ENCODE measurements at places on chromosomes 5 and 9.
A peak's percentile ranks its signal among the peaks of the same experiment; 100 is the strongest.

- DNase-seq, result no peak
Measured at GRCh38 chr5:65535529-65535987, 27.4 kb downstream of the CENPK start.

- DNase-seq, result no peak
Measured at GRCh38 chr5:122089096-122090013, 11.3 kb upstream of the LOX start.

GRCh38 chr9:95230046-95230445, 87.5 kb downstream of the FANCC start:
- DNase-seq, result no peak

DNA sequence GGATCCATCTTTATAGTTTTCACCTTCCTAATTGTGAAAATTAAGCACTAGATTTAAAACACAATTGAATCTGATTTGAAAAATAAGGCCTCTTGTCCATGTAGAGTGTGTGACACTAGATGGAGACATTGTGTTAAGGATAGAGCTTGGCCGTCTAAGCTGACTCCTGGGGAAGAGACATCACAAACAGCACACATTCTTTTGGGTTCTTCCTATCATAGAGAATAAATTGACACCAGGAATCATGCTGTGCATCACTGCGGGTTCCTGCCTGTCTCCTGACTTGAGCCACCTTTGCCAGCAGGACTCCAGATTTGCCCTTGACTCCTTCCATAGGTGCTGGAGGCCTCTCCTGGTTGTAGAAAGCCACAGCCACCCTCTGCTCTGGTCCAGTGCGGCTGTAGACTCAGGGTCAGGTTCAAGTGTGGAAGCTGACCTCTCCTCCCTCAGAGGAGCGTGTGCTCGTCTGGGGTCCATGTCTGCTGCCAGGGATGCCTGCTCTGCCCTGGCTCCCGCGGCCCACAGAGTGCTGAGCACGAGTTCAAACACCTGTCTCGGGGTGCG, 11.2 kb downstream of the ROPN1L start:
- DNase-seq, result peak; percentile 47

DNA sequence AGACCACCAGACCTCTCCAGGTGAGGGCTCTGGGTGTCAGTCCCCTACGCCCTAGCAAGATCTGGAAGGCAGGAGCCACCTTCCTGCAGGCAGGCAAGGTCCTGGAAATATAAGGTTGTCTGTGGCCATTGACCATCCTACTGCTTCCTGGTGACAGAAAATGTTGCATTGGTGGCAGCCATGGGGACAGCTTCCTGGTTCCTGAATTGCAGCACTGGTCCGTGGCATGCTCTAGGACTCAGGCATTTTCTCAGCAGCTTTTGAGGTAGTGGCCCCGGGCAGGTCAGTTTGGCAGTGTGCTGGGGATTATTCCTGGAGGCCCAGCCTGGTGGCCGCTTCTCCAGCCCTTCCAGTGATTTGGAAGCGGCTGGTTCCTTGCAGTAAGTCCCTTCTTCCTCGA, 36.6 kb upstream of the KCNMB1 start:
- no peak for DNase-seq

DNA sequence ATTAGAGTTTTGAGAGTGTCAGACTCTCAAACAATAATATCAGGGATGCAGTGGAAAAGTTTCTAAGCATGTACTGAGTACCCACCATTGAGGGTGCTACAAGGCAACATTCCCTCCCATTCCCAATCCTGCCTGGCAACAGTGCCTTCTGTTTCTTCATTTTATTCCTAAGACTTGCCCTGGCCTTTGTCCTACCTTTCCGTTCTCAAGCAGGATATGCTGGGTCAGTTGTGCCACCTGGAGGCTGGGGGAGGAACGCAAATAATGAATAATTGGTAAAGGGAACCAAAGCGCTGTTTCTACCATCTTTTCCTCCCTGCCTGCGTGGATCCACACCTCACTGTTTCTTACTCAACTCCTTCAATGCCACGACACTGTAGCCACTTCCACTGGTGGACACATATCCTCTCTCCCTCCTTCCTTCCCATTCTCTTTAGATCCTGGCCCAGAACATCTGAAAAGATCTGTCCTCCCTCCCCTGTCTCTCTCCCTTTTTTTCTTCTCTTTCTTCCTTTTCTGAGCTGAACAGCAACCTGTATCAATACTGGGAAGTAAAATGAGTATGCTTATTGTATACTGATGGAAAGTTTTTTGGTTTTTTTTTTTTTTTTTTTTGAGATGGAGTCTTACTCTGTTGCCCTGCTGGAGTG, 149.5 kb downstream of the C9orf152 start:
- DNase-seq, result peak; percentile 41

GRCh38 chr5:104512063-104512825, 949.7 kb upstream of the NUDT12 start:
- DNase-seq, result no peak

DNA sequence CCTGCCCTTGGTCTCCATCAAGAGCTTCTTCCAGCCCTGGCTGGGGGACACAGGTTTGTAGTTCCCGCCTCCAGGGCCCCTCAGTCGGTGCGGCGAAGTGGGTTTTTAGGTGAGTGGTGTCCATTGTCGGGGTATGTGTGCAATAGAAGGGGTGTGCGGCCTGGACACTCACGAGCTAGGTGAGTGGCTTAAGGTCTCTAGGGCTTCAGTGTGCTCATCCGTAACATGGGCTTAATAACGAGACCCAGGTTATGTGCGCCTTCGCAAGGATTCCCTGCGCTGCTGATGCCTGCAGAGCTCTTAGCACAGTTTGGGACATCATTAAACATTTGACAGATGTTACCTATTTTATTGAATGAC, 656 bp downstream of the CEP78 start:
- no peak for DNase-seq

DNA sequence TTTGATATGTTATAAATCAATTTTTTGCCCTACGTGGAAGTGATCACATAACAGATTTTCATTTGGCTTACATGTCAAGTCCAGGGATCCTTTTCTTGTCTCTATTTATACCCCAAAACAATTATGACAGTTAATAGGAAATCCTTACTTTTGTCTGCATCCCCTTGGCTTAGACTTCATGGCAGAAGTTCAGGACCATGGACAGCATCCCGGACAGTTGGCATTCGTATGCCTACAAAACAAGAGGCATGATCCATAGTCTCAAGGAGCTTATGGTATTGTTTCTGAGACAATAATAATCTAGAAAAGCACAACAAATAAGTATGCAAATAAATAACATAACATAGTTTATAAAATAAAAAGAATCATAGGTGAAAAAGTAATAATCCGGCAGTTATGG, 214.3 kb upstream of the GRIA1 start:
- DNase-seq, result no peak

DNA sequence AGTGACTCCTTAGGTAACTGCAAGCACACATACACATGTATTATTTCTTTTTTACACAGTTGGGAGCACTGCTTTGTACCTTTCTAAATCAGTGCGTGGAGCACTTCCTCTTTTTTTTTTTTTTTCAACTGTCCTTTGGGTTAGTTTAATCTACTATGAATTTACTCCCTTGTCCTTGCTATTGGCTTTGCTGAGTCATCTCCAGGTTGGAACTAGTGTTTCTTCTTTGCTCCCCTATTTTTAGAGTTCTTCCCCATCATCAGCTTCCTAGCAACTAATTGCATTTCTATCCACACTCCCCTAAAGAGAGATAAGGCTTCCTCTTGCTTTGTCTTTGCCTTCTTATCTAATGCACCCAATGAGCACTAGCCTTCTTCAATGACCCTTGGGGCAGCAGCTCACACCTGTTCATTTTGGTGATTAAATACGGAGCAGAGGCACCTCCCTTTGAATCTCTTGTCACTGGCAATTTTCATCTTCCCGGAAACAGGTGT, 24.3 kb downstream of the S100Z start:
- DNase-seq, result peak; percentile 78

- DNase-seq, result no peak
Measured at GRCh38 chr9:93721417-93721965, 145.1 kb downstream of the PHF2 start.

- DNase-seq, result no peak
Measured at GRCh38 chr9:90198956-90199355, 443.7 kb downstream of the DIRAS2 start.

GRCh38 chr9:101387871-101388506, 3.2 kb upstream of the BAAT start:
- peak; percentile 57 for DNase-seq

DNA sequence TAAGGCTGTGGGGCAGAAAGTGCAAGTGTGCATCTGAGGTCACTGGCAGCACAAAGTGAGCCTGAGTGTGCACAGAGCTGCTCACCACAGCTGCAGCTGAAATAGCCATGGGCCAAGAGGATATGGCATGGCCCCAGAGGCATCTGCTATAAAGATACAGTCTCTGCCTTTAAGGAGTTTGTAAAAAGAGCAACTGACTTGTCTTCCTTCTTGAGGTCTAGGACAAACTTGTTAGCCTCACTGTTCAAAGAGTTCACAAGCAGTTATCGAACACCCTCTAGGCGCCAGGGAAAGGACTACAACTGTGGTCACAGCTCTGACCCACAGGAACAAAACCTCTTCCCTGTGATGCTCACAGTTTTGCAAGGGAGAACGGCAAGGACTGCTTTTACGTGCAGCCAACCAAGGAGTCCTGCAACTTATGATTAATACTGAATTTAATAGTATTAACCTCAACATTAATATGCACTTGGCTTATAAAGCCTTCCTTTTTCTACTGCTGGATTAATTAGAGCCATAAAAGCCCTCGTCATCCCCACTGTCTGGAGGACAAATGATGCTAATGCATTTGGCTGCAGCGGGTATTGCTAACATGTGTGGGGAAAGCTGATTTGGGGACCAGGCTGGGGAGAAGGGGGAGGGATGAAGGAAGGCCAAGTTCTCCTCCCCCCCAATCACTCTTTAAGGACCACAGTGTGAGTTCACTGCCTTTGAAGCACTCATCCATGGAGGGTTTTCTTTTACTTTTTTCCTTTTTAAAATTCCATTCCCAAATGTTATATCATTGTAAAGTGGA, 189.8 kb upstream of the TRIM32 start:
- no peak for DNase-seq

- no peak for DNase-seq
Measured at GRCh38 chr5:17080361-17080760, 137.1 kb upstream of the BASP1 start.

GRCh38 chr5:154228696-154229095, 38.2 kb downstream of the GALNT10 start:
- no peak for DNase-seq

- no peak for DNase-seq
Measured at GRCh38 chr5:1520791-1521453, 2.8 kb downstream of the LPCAT1 start.

DNA sequence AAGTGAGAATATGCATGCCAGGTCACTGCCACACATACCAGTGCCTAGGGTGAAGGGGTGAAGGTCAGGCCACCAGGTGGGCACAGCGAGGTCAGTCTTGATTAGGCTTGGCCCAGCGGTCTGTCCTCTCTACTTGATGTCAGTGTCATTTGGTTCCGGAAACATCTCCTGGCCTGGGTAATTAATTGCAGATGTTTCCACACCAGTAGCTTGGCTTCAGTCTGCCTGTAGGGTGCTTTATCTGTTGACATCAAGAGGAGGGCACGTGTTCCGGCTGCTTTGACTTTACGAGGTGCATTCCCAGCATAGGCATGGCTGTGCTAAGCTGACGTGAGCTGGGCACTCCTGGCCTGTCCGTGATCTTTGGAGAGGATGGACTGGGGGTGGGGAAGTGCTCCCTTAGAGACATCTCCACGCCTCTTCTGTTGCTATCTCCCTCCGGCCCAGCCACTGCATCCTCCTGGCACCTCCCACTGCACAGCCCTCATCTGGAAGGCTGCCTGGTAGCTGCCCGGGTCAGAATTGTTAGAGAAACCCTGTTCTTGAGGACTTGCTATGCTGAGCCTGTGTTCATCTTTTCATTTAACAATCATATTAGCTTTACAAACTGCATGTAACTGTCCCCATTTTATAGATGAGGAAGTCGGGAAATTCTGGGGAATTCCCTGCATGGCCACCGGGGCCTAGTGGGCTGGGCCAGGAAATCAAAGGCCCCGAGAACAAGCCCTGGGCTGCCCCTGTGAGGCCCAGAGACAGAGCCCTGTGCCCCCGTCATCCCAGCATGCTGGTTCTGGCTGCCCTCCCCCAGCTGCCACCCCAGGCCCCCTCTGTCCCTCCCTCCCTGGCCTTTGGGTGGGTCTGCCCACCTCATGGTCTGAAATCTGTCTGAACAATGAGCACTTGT, 29.1 kb downstream of the JADE2 start:
- no peak for DNase-seq

DNA sequence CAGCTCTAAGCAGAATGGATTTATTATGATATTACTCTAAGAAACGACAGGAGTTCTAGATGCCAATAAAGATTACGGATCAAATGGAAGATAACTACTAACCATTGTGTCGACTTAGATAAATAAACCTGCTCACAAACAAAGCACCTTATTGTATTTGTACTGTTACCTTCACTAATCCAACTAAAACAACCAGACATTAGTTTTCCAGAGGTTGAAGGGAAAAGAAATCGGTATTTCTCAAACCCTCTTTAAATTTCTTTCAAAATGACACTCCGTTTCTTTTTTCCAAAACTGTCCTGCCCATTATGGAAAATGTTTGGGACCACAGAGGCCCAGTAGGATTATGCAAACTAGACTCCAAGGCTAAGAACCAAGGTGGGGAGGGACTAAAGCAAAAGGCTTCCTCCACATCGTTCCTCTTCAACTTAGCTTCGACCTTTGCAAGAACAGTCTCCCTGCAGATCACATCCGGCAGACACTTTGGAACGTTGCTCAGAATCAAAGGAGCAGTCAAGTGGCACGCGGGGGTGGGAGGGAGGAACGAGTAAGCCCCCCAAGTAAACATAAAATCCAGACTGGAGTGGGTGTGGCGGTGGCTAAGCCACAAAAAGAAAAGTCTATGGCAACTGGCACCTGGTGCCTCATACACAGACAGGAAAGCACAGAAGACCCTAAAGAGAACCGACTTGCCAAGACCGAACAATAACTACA, 2.7 kb downstream of the MLLT3 start:
- DNase-seq, result no peak

DNA sequence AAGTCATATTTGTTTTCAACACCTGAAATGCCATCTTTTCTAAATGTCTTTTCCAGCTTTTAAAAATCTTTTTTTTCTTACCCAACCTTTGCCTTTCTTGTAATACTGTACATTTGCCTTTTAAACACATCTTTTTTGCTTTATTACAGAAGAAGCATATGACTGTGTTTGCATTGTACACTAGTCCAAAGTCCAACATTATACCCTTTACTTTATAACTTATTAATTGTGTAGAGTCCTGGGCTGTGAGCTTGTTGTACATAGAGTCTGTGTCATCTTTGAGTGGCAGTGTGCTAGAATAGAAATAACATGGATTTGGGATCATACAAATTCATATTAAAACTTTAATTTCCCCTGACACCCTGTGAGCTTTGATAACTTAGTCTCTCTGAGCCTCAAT, 23.7 kb downstream of the CWC27 start:
- DNase-seq, result no peak

- DNase-seq, result no peak
Measured at GRCh38 chr5:138233280-138233679, 20.2 kb upstream of the CDC23 start.

DNA sequence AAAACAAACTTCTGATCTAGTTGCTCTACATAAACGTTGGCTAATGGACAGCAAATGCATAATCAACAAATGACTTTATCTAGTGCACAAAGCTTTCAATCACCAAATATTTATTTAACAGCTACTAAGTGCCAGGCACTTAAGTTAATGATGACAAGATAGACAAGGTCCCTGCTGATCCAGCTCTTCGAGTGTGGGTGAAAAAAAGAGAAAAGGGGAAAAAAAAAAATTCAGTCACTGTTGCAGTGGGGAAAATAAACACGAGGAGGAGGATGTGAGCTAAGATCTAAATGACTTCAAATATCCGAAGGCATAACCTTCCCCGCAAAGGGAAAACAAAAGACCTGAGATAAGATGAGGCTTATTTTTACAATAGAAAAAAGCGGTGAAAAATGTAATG, 9.6 kb downstream of the PSIP1 start:
- DNase-seq, result peak; percentile 88
